GM06990 (cell line): ENCODE measurements at places on chromosomes 3 and 15.
A peak's percentile ranks its signal among the peaks of the same experiment; 100 is the strongest.

- no peak for DNase-seq
These were observed 484.2 kb upstream of the ATP11B start for GRCh38 chr3:182309120-182309519.

GRCh38 chr3:178099274-178099673, 437.0 kb upstream of the KCNMB2 start:
- no peak for DNase-seq

GRCh38 chr3:197242784-197243432, 55.5 kb downstream of the DLG1 start:
- DNase-seq = no peak

DNA sequence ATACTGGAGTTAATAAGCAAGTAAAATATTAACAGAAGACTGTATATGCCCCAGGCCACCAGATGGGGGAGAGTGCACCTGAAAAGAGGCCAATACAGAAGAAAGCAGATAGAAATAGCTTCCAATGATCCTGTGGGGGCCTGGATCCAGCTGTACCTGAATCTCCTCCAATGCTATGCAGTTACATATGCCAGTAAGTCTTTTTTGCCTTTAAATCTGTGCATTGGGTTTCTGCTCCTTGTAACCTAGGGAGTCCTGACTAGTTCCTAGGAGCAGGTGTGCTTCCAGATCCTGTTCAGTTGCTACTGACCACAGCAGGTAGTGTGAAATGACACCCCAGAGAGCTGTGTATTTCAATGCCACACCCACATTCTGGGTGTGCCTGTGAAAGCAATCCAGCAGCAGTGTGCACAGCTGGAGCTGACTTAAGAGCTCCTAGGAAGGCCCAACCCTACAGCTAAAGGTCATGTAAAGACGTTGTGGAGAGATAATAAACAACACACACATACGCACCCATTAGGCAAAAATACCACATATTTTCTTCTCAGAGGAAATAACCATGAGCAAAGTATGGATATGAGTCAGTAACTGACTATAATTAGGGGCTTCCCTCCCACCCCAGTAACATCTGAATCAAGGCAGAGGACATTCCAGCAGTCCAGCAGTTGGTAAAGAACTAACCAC, 62.2 kb upstream of the AKAP13 start:
- peak; percentile 63 for DNase-seq

DNA sequence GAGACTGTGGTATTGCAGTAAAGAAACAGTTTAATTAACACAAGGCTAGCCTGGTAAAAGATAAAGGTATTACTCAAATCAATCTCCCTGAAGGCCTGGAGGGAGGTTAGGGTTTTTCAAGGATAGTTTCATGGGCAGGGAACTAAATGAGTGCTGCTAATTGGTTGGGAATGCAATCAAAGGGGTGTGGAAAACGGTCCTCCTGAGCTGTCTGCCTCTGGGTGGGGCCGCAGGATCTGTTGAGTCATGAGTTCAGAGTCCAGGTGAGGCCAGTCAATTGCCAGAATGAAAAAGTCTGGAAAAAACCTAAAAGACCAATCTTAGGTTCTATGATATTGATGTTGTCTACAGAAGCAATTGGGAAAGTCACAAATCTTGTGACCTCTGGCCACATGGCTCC, 293.2 kb downstream of the MCTP2 start:
- DNase-seq = no peak

DNA sequence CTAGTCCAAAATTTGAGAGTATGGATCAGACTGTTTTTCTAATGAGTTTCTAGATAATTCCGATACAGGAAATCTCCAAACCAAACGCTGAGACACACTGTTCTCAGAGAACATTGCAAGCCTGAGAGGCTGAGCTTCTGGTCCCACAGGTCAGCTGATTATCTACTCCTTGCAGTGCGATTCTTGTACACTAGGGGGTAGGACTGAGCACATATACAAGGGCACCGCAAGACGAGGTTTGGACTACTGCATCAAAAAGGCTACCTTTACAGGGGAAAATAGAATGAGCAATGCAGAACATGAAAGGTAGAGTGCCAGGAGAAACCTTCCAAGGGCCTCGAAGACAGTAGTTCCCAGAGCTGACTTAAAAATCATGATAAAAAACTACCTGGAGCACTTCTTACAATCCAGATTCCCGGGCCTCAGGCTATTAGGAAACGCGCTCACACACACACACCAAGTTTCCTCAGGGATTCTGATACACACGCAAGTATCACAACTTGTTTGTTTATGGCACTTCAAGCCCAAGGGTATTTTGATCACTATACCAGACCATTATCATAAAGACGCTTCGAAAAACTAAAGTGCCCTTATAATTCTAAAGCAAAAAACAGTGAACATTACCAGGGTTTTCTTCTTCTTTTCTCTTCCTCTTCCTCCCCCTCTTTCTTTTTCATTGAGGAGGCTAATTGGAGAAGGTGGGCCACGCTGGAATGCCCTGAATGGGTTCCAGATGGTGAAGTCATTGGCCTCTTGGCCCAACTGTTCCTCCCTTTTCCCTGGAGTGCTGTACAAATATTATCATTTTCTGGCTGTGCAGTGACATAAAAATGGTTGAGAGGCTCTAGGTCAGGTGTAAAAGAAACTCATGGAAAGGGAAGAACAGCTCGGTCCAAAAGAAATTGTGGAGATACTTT, 61.8 kb downstream of the SLC12A8 start:
- no peak for DNase-seq

GRCh38 chr3:25362118-25362517, 65.9 kb upstream of the RARB start:
- DNase-seq = no peak
